Stimulated activated CD4-positive, alpha-beta T cell treated with anti-CD3 and anti-CD28 coated beads, Interleukin-15, amount 100 ng/mL, for 1 hour (primary cell): ENCODE measurements at places on chromosomes 1 and 21.

DNA sequence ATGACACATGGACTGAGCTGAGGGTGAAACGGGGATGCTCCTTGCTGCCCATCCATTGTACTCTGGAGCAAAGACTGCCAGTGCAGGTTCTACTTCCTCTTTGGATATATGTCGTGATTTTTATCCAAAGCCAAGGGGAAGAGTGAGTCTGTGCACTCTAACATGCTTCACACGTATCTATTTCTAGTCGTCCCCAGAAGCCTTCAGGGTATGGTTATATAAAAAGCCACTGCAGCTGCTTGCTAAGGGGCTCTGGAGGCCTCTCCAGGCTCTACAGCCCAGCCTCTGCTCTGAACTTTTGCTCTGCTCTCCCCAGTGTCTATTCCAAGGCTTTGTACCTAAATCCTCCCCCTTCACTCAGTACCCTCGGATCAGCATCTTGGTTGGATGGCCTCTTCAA lies 20.1 kb downstream of the PAFAH2 start:
- no peak for DNase-seq

- no peak for DNase-seq
Measured at GRCh38 chr21:43348801-43349261, 78.1 kb downstream of the SIK1 start.

GRCh38 chr21:31873696-31874599 lies 1.1 kb downstream of the HUNK start:
- DNase-seq: peak; percentile 37

DNA sequence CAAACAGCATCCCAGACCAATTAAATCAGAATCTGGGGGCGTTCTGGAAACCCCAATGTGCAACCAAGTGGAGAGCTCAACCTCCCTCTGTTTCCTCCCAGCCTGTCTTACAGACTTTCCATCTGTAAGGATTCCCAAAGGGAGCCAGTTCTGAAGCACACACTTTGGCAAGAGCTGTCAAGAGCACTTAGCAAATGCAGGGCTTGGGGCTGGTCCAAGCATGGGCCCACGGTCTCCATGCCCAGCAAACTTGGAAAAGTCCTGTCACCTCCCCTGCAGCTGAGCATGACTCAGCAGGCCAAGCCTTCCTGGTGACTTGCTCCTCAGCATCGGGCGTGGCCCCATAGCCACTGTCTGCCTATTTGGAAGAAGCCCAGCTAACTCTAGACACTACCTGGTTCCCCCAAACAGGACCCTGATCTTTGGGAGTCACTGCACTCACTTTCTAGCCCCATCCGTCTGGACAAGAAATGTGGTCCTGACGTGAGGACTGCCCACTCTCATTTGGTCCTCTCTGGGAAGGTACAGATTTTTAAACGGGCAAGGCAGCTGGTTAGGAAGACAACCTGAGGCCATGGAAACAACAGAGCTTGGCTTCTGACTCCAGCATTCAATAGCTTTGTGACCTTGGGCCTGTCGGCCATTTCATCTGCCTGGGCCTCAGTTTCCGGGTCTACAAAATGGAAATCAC lies 16.9 kb downstream of the SLC2A1 start:
- no peak for DNase-seq

DNA sequence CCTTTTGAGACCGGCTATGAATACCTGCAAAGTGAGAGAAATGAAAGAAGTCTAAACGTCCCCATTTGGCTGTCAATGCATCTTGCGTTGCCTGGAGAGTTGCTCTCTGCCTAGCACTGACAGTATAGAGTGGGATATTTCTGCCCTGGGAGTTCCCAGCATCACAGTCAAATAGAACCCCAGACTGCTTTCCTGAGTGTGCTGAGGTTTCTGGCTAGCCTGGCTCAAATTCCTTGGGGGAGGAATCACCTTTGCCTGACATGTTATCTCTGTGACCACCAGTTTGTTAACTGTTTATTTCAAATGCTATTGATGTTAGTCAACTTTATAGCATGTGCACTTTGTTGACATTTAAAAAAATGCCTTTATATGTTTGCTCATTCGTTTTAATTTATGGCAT lies 212.0 kb upstream of the FAM78B start:
- DNase-seq: no peak
